Amygdala (tissue), 56 donors: ENCODE measurements at places on chromosomes 12 and 14.

DNA sequence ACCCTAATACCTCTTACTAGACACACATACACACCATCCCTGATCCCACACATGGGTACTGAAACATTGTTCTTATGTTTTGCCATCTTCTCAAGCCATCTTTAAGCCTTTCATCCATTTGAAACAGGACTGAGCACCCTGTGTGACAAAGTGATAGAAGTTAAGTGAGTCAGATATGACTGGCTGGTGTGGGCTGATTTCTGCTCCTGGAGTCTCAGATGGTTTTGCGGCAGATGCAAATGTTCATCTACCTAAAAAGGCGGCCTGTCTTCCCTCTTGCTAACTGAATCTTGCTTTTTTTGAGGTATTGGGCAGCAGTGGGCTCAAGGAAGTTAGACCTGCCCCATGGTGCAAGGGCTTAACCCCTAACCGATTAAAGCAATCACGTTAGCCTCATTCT lies 30.4 kb upstream of the PKP2 start:
- DNase-seq: no peak

DNA sequence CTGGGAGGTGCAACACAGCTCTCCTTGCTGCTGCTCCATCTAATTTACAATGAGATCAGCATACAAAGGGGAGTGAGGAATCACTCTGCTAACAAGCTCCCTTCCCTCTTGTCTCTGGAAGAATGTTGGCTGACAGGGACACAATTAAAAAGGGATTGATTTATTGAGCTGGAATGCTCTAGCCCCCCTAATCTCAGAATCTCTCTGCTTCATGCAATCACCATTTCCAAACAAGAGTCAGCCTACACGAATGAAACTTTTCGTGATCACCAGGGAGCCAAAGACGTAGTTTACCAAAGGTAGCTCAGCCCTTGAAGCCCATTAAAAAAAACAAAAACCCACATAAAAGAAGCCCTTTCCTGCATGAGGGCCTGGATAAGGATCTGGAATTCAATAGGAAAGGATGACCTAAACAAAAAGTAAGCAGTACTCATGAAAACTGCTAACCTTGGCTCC lies 223.8 kb downstream of the C12orf75 start:
- no peak for DNase-seq

GRCh38 chr14:35320472-35320871 lies 28.3 kb downstream of the PSMA6 start:
- no peak for DNase-seq

GRCh38 chr12:117662620-117663395 lies 301.4 kb upstream of the NOS1 start:
- no peak for DNase-seq

GRCh38 chr12:39860695-39861094 lies 241.1 kb upstream of the ABCD2 start:
- no peak for DNase-seq
